GM23248 (cell line): ENCODE measurements at places on chromosomes 12 and 14. TPM values are rescaled to one million over a fixed set of nuclear protein-coding genes. Genes with fewer than 3 reads are reported as not detected.
A peak's percentile ranks its signal among the peaks of the same experiment; 100 is the strongest.

TTC9 gene
- total RNA-seq = not detected in 2 replicates

GPR137C gene
- 0.89 and 1.1 TPM in 2 replicates for total RNA-seq

- peak; percentile 56 for DNase-seq
These were observed 619 bp upstream of the NTN4 start for GRCh38 chr12:95790917-95791849.

- no peak for DNase-seq
These were observed 179.8 kb downstream of the DPF3 start for GRCh38 chr14:72714094-72714493.

- DNase-seq = no peak
These were observed 15.7 kb downstream of the HAL start for GRCh38 chr12:95980437-95980836.

DNA sequence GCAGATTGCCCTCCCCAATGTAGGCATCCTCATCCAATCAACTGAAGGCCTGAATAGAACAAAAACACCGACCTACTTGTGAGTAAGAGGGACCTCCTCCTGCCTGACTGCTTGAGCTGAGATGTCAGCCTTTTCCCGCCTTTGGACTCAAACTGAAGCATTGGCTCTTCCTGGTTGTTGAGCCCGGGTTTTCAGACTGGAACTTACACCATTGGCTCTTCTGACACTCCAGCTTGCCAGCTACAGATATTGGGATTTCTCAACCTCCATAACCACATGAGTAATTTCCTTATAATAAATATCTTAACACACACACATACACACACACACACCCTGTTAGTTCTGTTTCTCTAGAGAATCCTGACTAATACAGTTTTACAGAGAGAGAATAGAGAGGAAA is 173.4 kb upstream of the NTF3 start:
- peak; percentile 92 for DNase-seq

- no peak for DNase-seq
These were observed 10.7 kb upstream of the C12orf75 start for GRCh38 chr12:105319691-105320209.

TAS2R13 gene
- total RNA-seq = 0.13 and 0.32 TPM in 2 replicates

DNA sequence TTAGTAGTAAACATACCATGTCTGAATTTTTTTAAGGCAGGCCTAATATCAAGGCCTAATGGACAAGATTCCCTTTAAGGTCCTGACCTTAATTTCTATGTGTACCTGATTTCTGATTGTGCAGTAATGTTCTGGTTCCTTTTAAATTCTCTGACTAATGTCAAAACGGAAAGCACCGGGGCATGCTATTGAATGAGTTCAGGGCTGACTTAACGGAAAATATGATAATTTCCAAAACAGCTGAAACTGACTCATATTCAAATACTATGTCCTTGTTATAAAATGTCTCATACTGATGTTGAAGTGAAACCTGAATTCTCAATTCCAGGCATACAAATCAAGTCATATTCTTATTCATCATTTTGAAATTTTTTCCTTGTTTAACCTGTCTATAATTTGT is 6.7 kb downstream of the TAS2R43 start:
- no peak for DNase-seq

GRCh38 chr12:12294215-12295005 is 27.6 kb upstream of the LRP6 start:
- DNase-seq = peak; percentile 32

GRCh38 chr12:73514672-73515071 is 1023.0 kb upstream of the ATXN7L3B start:
- DNase-seq = no peak

DNA sequence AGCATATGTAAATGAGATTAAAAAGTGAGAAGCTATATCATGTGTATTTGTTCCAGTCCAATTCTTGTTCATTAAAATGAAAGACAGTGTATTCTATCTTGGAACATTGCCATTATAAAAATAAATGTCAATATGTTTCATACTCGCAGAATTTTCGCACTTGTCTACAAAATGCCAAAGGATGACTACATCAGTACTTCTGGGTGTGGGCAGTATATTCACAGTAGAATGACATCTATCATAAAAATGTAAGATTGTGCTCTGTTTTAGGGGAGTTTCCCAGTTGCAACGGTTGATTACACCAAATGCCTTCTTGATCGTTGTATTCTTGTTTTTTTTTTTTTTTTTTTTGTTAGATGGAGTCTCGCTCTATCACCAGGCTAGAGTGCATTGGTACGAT is 292.3 kb upstream of the E2F7 start:
- DNase-seq = no peak

DNA sequence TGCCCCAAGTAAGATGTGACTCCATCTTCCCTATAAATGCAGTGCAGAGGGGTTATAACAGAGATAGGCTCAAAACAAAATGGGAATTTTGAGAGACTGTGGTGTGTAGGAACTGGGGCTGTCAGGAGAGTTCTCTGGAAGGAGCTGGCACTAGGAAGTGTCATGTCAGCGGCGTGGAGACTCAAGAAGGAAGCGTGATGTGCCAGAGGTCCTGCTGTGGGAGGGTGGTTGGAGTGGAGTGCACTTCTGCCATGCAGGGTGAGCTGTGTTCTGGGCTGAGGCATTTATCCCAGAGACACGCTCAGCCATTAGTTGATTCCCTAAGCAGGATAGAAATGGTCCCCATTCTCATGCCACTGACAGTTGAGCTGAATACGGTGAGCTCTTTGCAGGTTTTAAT is 19.0 kb downstream of the GLT1D1 start:
- DNase-seq = no peak

HOTAIR gene
- total RNA-seq = not detected in 2 replicates

DNA sequence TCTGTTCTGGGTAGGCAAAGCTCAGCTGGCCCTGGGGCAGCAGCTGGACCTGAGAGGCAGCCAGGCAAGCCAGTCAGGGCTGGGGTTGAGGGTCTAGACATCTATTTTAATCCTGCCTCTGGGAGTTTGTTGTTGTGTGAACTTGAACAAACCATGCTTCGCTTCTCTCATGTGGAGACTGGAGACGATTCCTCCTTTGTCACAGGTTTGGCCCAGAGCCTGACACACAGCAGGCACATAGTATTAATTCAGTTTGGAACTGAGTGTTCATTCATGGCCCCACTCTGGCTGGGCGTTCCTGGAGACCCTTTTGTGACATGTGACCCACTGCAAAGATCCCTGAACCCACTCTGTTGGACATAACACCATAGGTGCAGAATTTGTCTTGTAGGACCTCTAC is 39.3 kb downstream of the NGB start:
- no peak for DNase-seq

- DNase-seq = peak; percentile 84
These were observed 75.8 kb downstream of the GPATCH2L start for GRCh38 chr14:76227450-76228050.

SAV1 gene
- total RNA-seq = 15.3 and 30.2 TPM in 2 replicates

DNA sequence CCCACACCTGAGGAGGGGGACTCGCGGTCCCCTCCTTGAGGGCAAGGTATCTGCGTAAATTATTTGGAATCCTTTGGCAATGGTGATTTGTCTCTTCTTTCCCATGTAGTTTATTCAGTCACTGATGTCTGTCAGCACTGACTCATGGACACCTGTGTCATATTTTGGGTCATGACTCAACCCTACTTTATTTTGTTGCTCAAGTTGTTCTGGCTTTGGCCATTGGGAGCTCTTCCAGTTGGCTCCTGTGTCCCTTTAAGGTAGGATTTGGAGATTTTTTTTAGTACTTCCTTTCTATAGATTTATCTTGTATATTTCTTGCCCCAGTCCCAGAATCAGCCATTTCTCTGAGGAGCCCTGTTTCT is 47.4 kb upstream of the C14orf180 start:
- peak; percentile 16 for DNase-seq

MUCL1 gene
- total RNA-seq = not detected in 2 replicates

RNF212B gene
- not detected in 2 replicates for total RNA-seq

GRCh38 chr14:50853891-50854290 is 18.0 kb upstream of the ABHD12B start:
- DNase-seq = no peak

DNA sequence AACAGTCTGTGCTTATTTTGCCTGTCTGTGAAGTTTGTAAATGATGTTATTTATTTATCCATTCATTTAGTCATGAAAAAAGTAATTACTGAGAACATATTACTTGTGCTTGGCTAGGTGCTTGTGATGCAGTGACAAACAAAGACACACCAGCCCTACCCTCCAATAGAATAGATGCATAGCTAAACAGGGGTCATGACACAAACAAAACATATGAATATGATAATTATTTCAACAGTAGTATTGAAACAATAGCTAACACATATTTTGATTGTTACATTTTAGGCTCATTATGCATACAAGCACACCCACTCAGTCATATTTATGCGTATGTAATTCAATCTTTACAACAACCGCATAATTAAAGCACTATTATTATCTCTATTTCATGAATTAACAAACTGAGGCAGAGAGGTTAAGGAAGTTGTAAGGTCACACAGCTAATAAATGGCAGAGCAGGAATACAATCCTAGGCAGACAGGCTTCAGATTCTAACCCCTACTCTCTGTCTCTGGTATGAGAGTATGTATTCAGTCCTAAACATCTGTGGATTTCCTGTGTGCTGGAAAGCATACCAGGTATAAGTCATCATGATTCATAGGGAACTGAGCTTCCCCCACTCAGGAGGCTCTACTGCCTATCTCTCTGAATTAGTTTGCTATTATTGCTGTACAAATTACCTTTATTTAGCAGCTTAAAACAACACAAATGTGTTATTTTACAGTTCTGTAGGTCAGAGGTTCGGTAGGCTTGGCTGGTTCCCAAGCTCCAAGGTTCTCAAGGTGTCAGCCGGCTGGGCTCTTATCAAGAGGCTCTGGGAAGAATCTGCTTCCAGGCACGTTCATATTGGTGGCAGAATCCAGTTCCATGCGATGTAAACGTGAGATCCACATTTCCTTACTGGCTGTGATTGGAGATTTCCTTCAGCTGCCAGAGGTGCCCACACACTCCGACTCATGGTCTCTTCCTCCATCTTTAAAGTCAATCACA is 509.4 kb downstream of the GALC start:
- DNase-seq = peak; percentile 21

DNA sequence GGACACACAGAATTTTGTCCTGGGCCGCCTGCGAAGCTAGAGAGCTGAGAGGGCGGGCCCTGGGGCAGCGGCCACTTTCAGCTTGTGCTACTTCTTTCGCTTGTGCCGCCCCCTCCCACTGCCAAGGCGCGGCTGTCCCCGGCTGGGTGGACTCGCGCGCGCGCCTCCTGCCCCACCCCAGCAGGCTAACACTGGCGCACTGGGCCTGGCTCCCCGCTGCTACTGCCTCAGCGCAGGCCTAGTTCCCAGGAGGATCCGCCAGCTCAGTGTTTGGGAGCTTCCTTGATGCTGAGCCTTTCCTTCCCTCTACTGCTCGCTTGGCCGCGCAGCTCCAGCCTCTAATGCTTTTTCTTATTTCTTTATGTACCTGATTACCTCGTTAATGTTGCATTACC is 27.4 kb upstream of the METAP2 start:
- DNase-seq = no peak

OSGEP gene
- 29.0 and 37.8 TPM in 2 replicates for total RNA-seq

DNA sequence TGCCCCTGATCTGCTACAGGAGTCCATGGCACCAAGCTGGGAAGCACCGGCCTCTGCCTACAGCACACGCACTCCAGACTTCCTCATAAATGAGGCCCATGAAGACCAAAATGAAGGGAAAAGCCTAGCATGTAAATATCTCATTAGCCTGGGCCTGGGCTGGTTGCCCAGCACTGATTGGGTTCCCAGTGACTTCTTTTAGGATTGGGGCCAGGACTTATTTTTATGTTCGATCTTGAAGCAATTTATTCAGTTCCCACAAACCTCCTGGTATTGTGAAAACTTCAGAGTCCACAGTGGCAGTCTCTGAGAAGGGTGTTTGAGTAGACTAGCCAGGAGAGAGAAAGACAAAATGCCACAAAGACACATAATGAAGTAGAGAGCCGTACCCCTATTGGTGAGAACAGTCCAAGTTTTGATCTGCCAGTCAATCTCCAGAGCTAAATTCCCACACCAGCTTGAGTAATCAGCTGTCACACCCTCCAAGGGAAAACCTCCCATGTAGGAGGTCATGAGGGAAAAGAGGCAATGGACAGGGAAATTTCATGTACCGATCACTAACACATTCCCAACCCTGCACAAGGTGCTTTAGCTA is 78.2 kb downstream of the PHLDA1 start:
- peak; percentile 63 for DNase-seq

DNA sequence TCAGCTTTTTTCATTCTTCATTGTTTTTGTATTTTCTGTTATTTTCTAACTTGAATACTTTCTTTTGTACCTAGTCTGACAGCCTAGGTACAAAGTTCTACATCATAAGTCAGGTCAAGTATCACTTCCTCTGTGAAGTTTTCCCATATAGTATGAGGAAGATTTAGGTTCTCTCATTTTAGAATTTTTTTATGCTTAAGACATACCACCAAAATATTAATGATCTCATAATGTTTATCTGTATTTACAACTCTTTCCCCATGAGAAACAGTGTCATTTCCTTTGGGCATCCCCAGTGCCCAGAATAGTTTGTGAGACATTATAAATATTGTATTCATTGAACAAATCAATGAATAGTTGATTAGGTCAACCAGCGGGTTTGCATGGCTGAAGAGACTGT is 3.1 kb upstream of the ATF7IP start:
- no peak for DNase-seq

ITGA7 gene
- total RNA-seq = 6.6 and 7.2 TPM in 2 replicates

- DNase-seq = no peak
These were observed 512.6 kb downstream of the RERGL start for GRCh38 chr12:17577405-17577804.

- no peak for DNase-seq
These were observed 157.8 kb upstream of the NUDT4 start for GRCh38 chr12:93219947-93220346.

KCNH3 gene
- total RNA-seq = not detected in 2 replicates

- no peak for DNase-seq
These were observed 20.0 kb downstream of the SCAF11 start for GRCh38 chr12:45970391-45970790.

DNA sequence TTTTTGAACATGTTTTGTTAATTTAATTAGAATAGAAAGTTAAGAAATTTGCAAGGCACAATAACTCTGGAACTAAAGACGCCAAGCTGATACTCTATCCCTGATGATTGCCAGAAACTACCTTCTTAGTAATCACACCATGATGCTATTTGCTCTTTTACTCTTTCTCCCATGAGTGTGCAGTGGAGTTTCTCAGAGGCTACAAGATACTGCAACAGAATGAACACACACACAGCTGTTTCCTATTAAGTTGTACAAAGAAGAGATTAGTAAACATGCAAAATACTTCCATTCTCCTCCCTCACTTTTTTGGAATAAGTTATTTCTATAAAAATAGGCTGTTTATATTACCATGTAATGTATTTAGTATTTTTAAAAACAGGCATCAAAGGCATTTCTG is 1367.5 kb downstream of the AACS start:
- no peak for DNase-seq

- DNase-seq = no peak
These were observed 167.3 kb upstream of the TMCC3 start for GRCh38 chr12:94817695-94818075.

DNA sequence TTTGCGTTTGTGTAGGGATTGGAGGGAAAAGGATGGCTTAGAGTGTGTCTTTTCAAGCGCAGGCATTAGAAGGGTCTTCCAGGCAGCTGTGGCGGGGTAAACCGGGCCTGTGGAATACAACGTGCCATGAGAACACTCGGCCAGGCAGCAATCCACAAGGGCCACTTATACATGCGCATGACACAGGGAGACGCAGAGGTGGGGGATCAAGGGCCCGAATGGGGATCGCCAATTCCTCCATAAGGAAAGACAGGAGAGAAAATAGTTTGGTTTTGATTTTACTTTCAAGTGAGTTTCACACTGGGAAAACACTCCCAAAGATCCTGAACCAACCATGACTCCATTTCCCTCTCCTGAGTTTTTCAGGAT is 71.6 kb downstream of the SPRING1 start:
- no peak for DNase-seq

POTEM gene
- not detected in 2 replicates for total RNA-seq

PMEL gene
- 0.13 and 2.3 TPM in 2 replicates for total RNA-seq

GRCh38 chr12:76173756-76174155 is 89.3 kb upstream of the NAP1L1 start:
- DNase-seq = no peak

TMEM30B gene
- 1.3 and 1.7 TPM in 2 replicates for total RNA-seq
